ENCODE measurements at places on chromosomes 7 and 10. TPM values are rescaled to one million over a fixed set of nuclear protein-coding genes. Genes with fewer than 3 reads are reported as not detected.

The PON3 gene
- 2.6 TPM for total RNA-seq

The TMEM139 gene
- total RNA-seq = 9.9 TPM

The POLD2 gene
- total RNA-seq = 237 TPM

The ZNF736 gene
- 0.15 TPM for total RNA-seq

The ITGA8 gene
- 0.02 TPM for total RNA-seq

The INA gene
- not detected for total RNA-seq

The FBXO24 gene
- total RNA-seq = 2.1 TPM
